Cerebellar nuclear complex (tissue), 1 donor: ENCODE measurements at places on chromosomes 5 and 9.

- DNase-seq, result no peak
Measured at GRCh38 chr5:3659907-3660306, 64.3 kb downstream of the IRX1 start.

DNA sequence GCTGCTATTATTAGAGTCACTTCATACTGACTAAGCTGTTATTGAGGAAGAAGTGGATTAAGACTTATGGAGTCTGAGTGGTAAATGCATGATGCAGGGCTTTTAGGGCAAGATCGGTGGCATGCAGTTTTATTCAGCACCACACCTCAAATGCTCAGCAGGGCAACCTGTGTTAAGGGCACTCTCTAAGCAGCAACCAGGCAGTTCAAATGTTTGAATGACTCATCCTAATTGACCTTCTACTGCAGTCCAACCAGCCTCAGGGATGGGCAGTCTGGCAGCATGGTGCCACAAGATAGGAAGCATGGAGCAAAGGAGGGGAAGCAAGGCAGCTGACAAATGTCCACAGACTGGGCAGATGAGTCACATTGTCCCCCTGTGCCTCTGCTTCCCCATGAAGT, 80.2 kb upstream of the MIER3 start:
- DNase-seq, result no peak

DNA sequence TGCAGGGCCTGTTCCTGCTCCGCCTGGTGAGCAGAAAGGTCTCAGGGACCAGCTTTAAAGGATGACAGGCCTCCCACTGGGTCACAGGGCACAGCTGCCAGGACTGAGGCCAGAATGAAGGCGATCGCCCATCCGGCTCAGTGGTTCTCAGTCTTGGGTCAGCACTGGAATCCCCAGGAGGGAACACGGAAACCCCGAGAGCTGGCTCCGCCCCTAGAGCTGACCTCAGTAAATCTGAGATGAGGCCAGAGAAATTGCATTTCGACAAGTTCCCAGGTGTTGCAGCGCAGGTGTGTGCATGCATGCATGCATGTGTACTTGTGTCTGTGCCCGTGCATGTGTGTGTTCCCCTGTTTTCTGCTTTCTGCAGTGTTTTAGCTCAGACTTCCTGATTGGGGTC, 47.2 kb upstream of the KCNMB1 start:
- no peak for DNase-seq

DNA sequence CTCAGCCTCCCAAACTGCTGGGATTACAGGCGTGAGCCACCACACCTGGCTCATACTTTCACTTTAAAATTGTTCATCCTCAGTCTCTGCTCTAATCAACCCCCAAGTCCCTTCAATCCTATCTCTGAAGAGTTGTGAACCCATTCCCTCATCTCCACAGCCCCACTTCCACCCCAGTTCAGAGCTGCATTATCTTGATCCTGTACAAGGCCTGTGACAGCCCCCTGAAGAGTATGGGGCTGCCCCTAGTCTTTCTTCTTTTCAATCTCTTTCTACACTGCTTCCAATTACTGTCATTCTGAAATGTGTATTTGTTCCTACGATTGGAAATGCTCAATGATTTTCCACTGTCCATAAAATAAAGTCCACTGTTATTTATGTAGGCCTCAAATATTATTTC, 588.3 kb downstream of the RAB3C start:
- DNase-seq, result no peak

- DNase-seq, result no peak
Measured at GRCh38 chr9:73327149-73327548, 175.5 kb downstream of the ANXA1 start.

- no peak for DNase-seq
Measured at GRCh38 chr5:59504043-59504442, 389.5 kb downstream of the PDE4D start.

DNA sequence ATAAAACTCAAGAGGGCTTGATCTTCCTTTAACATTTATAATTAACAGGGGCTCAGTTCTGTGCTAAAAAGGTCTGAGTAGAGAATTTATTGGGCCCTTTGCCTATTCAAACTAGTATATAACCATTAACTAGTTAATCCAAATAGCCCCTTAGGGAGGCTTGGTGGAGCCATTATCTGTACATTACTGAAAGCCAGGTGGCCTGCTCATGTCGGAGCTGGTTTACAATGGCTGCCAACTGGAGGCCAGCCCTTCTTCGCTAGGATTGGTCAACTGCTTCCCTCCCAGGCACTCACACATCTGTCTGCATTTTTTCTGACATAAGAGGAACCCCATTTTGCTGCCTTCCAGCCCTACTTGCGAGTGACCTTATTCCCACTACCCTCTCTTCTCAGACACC, 30.4 kb upstream of the NDFIP1 start:
- no peak for DNase-seq

- DNase-seq, result no peak
Measured at GRCh38 chr5:40141896-40142295, 537.8 kb upstream of the PTGER4 start.

- no peak for DNase-seq
Measured at GRCh38 chr5:172133359-172134029, 54.5 kb downstream of the STK10 start.

GRCh38 chr5:93782978-93783377, 41.6 kb upstream of the POU5F2 start:
- DNase-seq, result no peak

DNA sequence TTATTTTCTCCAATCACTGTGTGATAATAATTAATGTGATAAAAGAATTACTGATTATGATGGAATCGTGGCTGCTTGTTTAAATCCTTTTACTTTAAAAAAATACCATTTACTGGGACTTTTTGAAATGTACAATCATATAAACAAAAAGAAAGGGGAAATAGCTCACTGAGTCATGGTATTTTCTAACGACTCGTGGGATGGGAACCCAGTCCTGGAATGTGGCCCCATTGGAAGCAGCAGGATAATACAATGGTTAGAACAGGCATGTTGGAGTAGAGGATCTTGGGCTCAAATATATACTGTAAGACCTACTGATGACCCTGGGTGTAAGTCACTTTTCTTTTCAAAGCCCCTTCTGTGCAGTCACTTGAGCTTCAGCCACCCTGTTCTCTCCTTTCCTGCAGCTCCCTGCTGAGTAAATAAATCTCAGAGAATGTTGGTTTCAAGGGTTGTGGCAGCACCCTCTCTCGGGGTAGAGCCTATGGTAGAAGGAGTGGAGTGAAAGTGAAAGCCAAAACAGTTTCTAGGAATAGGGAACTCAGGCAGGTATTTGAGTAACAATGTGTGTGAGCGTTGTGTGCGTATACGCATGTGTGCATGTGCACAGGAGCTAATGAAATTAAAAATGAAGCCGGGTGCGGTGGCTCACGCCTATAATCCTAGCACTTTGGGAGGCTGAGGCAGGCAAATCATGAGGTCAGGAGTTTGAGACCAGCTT, 40.8 kb upstream of the LARP1 start:
- no peak for DNase-seq

GRCh38 chr9:94779031-94779430, 52.5 kb downstream of the AOPEP start:
- DNase-seq, result no peak

DNA sequence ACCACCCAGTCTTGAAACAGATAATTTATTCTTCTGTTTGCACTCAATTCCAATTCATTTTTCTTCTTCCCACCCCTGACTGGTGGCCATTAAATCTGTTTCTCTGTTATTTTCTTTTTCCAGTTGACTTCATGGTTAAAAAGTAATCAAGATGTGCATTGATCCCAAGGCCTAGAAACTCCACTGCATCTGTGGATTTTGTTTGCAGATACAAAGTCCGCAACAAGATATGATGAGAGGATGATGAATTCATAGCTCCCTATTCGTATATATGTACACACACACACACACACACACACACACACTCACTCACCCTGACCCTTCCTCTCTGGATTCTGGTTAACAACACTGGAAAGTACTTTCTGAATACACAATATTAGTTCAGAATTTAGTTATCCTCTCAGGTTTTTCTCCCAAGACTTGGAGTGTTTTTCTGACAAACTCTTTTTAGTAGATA, 52.4 kb downstream of the CD180 start:
- no peak for DNase-seq

DNA sequence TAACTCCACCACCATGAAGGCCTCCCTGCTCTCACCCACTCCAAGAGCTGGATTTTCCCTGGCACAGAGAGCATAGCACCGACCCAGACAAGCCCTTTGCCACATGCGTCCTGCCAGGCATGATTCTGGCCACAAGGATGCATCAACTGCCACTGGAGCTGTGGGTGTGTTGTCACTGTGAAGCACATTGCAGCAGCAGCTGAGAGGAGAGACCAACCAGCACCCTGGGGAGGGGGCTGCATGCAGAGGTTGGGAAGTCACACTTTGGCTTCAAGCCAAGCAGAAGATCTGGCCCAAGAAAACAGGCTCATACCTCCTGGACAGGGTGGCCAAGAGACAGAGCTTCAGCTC, 22.6 kb upstream of the PTGES start:
- DNase-seq, result no peak

DNA sequence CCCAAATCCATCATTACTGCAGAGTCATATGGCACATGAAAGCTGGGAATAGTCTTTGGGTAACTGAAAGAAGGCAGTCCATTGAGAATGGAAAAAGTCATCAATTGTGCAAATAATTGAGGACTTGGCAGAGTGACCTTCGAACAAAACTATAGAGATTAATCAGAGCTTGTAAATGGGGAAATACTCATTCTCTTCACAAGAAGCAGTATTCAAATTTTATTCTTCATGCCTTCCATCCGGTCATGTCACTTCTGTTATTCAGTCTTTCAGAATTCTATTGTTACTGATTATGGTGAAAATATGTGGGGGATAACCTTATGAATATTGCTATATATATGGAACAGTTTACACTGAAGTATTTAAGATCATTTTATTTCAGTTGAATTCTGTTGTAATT, 8.1 kb downstream of the RGMB start:
- DNase-seq, result no peak

DNA sequence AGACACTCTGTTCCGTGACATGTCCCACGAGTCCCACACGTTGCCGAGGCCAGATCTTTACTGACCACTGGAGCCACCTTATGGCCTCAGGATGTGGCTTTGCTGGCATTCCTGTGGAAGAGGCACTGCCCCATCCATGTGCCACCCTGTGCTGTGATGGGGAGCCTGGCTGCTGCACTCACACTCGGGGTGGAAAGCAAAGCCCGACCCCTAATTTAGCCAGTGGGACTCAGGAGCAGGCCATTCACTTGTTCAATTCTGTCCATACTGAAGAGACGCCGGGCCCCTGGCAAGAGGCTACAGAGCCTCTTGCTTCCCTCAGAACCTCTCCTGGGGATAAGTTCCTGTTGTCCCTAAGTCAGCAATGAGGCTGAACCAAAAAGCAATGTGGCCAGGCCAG, 18.6 kb upstream of the CEP72 start:
- DNase-seq, result no peak

- no peak for DNase-seq
Measured at GRCh38 chr5:3251784-3252183, 343.8 kb upstream of the IRX1 start.

DNA sequence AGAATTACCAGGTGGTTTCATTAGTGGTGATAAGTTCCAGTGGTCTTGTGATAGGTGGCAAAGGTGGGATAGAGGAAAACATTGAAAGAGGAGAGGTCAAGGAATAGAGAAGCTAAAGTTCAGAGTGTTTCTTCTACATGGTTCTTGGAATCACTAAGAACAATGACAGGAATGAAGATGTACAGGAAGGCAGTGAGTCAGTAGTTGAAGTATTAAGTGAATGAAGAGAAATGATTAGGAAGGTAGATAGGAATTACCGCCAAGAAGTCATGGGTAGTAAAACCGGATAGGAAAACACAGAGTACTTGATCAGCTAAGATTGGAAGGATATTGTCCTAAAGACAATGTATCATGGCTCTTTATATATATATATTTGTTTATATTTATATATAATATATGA, 37.9 kb upstream of the RASA1 start:
- DNase-seq, result no peak

DNA sequence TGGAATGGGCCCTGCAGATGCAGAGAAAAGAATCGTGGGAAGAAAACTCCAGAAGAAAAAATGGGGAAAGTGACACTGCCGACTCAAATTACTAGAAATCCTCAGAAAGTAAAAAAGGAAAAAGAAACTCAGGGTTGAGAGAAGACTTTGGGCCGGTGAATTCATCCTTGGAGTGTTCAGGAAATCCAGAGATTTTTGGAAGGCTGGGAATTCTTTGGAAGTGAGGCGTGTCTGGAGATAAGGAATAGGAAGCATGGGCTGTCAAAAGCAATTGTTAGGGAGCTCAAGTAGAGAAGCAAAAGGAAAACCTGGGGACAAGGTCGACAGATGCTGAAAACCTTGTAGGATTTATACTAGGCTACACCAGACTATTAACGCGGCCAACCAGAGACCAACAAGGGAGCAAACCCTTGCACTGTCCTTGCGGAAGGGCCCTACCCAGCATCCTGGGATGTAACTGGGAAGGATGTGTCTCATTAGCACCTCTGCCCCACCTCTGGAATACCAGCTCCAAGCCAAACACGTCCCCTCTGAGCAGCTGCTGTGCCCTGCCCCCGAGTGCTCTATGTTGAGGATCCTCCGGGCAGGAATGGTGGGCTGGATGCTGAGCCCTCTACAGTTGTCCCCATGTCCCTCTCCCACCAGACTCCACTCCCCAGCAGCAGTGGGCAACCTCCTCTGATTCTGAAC, 11.6 kb downstream of the DAB2IP start:
- DNase-seq, result no peak

DNA sequence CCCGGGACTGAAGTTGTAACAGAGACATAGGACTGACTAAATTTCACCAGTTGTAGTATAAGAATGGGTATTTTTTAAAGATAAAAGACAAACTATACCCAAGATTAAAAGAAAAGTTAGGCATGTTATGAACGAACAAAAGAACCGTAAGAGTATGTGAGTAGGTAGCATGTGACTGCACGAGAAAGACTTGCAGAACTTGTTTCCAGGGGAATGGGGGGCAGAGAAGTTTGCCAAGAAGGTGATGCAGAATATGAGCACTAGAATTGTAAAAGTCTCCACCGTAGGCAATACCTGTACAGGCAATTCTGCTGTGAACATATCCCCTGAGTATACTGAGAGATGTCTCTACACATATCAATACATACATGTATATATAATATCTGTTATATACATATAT, 614.7 kb downstream of the PRELID2 start:
- DNase-seq, result no peak

DNA sequence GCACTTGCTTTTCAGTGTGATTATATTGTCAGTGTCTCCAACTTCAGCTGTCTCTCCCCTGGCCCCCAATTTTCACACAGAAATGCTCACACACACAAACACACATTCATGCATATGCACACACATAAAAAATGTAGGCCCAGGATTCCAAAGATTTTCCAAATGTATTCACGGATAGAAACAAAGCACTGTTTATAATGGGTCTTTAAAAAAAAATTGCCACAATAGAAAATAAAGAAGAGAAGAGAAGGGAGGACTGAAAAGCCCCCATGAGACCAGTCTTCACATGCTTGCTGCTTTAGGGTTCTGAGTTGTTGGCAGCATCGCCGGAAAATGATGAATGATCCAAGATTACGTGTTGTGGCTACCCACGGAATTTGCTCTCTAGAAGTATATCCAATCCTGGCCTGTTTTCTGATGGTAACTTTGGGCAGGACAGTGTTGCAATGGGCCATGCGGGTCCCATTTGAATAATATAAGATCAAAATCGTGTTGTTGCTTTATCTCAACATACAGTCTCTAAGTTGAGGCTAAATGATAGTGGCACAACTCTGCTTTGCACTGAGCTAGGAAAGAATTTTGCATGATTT, 36.2 kb upstream of the ACO1 start:
- DNase-seq, result no peak

- DNase-seq, result no peak
Measured at GRCh38 chr5:172150514-172151425, 37.3 kb downstream of the STK10 start.

GRCh38 chr9:131432597-131433301, 38.9 kb downstream of the PRRC2B start:
- DNase-seq, result no peak

- DNase-seq, result no peak
Measured at GRCh38 chr9:120528327-120528726, 51.6 kb downstream of the CDK5RAP2 start.
